NCI-H748 treated with DMSO at 0.1 percent for 48 hours (cell line): ENCODE measurements at places on chromosomes 12 and 14.

DNA sequence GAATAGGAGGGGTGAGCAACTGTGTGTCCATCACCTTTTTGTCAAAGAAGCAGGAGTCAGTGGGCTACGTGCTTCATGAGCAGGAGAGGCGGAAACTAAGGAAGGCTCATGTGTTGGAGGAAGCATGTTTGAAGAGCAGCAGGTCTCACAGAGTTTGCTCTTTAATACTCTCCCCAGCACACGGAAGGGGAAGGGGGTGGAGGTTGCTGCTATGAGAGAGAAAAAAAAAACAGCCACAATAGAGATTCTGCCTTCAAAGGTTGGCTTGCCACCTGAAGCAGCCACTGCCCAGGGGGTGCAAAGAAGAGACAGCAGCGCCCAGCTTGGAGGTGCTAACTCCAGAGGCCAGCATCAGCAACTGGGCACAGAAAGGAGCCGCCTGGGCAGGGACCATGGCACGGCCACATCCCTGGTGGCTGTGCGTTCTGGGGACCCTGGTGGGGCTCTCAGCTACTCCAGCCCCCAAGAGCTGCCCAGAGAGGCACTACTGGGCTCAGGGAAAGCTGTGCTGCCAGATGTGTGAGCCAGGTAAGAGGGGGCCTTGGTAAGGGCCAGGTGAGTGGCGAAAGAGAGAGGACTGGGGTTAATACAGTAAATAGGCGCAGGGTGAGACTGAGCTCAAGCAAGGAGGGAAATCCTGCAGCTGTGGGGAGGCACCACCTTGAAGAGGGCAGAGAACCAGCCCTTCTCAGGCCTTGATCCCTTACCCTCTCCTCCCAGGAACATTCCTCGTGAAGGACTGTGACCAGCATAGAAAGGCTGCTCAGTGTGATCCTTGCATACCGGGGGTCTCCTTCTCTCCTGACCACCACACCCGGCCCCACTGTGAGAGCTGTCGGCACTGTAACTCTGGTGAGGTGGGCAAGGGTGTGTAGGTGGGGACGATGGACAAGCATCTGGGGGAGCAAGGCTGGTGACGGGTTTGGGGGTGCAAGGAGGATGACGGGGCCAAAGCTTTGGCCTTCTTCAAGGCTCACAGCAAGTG is at the start of gene CD27:
Gene CD27, plus strand, starts transcription at position 252 of the 985 bp plus-strand sequence. Its CDS starts 141 bp downstream, at position 393.
- DNase-seq: no peak

DNA sequence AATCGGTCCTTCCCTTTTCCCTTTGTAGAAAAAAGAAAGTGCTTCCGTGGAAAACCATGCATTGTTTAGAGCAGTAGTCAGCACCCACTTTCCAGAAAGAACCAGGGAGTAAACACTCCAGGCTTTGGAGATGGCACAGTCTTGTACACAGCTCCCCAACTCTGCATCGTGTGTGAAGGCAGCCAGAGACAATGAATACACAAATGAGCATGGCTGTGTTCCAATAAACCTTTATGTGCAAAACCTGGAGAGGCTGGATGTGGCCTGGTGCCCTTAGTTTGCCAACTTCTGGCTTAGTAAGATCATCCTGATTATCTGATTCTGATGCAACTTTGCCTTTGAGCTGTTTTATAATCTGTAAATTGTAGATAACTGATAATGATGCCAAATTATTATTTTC is 463.4 kb upstream of the TMEM132C start:
- DNase-seq: no peak

- DNase-seq: no peak
These were observed 14.9 kb downstream of the FOXA1 start for GRCh38 chr14:37580146-37580545.

- no peak for DNase-seq
These were observed 177.0 kb upstream of the CNTN1 start for GRCh38 chr12:40515041-40515816.

- no peak for DNase-seq
These were observed at the start of gene UNC119B for GRCh38 chr12:120710031-120710804. TSS of gene UNC119B (plus strand) at chr12:120710458. CDS start at chr12:120710475, 17 bp downstream.

- DNase-seq: no peak
These were observed 97.1 kb upstream of the PRICKLE1 start for GRCh38 chr12:42686514-42687172.

GRCh38 chr12:10361084-10361483 is 28.8 kb downstream of the KLRK1 start:
- DNase-seq: peak; percentile 7

- DNase-seq: no peak
These were observed 2.7 kb upstream of the ASPG start for GRCh38 chr14:104082807-104083206.

DNA sequence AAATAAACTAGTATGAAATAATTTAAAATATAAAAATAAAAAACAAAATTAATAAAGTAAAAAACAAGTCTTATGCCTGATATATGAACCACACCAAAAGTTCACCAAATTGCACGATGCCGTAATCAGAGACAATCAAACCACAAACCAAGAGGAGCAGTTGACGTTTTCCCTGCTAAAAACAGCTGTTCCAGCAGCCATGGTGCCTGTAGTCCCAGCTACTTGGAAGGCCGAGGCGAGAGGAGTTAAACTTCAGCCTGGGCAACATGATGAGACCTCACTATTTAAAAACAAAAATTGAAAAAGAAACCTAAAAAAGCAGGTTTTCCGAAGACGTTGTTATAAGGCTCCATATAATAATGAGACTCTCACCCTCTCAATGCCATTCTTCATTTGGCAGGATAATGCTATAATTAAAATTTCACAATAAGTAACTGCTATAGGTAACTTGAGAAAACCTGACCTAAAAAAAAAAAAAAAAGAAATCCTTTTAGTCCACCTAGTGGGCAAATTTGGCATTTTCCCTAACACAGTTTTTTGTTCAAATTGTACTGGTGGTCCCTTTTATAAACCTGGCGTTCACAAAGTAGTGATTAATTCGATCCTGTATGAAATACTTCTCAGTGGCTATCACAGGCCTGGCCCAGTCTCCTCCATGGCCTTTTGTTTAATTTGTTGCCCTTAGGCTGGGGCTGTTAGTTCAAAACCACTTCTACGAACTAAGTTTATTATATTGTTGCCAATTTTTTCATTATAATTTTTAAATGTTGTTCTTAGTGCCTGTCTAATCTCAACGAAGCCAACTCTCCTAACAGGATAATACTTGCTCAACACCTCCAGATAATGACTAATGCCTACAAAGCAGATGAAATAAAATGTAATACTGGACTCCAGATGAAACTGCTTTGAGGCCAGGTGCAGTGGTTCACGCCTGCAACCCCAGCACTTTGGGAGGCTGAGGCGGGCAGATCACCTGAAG is 62.1 kb downstream of the TNFAIP2 start:
- DNase-seq: peak; percentile 18

- DNase-seq: no peak
These were observed 845.7 kb downstream of the SLC16A7 start for GRCh38 chr12:60441577-60441976.

- DNase-seq: peak; percentile 87
These were observed 131.6 kb downstream of the PPFIA2 start for GRCh38 chr12:81627336-81628189.
